A172 (cell line): ENCODE measurements at places on chromosomes 3 and 15. TPM values are rescaled to one million over a fixed set of nuclear protein-coding genes. Genes with fewer than 3 reads are reported as not detected.

DNA sequence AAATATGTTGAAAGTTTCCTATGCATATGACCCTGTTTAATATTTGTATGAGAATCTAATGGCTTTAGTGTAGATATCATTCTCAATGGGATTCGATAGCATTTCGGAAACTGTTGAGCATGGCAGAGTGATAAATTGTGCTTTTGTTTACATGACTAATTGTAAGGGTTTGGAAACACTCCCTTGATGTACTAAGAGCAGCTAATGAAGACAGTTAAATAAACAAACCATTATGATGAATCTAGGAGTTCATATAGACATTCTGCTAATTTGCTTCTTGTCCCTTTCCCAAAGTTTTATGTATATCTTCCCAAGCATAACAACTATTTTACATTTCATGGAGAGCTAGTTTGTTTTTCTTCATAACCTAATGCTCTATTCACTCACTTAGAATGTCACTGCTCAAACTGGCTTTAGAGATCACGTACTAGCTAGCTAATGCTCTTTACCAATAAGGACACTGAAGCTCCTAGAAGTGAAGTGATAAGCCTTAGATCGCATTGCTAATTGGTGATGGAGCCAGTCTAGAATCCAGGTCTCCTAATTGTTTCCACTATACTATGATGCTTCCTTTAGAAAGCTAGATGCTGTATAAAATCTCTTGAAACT, 140.8 kb downstream of the TP63 start:
- peak; percentile 14 for DNase-seq

DNA sequence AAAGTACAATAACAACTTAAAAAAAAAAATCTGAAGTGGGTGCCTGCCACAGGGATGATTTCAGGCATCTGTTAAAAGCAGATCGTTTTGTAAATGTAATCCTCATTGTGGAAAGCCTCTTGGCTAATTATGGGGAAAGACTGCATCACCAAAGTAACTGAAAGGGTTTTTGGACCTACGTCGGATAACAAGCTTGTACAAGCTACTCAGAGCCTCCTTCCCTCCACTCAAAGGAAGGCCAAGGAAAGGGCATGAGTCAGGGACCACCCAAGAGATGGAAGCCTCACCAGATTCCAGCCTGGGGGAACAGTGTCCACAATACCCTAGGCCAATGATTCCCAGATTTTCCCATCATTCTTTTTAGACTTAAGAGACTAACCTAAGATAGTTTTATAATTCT, 84.3 kb downstream of the ATP1B3 start:
- DNase-seq, result peak; percentile 28

- no peak for DNase-seq
Measured at GRCh38 chr15:83094583-83094982, 12.9 kb upstream of the TM6SF1 start.

DNA sequence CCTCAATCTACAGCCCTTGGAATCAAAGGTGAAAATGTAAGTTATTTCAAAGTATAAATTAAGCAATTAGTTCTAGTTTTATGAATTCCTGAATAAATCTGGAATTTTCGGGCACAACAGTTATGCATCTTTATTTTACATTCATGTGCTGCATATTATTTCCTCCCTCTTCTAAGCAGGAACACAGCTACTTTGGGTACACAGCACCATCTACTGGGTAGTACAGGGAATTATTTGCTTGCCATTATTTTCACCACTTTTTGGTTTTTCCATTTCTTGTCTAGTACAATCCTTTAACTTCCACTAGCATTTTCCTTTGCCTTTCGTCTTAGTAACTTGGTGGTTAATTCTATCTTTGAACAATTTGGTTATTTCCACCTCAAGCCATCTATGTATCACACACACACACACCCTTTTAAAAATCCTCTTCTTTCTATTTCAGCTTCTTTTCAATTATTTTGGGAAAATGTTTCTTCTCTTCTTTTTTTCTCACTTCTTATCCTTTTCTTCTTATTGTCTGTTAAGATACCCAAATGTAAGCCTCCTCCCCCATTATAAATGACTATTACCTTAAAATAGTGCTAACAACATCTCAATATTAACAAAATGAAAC, 451.0 kb downstream of the MFSD1 start:
- DNase-seq, result peak; percentile 74

DNA sequence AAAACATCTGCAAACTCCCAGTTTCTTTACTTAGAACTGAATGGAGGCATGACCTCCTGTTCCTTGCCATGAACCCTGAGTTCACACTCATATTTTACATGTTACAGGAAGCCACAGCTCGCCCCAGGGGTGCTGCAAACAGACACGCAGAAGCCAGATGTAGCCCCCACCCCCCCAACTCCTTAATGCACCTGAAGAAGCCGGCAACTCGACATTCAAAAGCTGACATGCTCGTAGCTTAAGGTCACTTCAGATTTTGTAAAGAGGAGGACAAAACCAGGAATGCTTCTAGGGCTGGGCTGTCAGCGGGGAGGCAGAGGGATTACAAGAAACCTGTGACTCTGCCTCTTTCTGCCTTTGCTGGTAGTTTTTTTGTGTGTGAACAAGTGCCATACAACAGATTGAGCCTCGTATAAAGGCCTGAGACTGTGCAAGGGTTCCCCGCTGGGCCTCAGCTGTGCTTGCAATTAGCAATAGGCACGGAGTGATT, 42.0 kb upstream of the FEZF2 start:
- no peak for DNase-seq

DNA sequence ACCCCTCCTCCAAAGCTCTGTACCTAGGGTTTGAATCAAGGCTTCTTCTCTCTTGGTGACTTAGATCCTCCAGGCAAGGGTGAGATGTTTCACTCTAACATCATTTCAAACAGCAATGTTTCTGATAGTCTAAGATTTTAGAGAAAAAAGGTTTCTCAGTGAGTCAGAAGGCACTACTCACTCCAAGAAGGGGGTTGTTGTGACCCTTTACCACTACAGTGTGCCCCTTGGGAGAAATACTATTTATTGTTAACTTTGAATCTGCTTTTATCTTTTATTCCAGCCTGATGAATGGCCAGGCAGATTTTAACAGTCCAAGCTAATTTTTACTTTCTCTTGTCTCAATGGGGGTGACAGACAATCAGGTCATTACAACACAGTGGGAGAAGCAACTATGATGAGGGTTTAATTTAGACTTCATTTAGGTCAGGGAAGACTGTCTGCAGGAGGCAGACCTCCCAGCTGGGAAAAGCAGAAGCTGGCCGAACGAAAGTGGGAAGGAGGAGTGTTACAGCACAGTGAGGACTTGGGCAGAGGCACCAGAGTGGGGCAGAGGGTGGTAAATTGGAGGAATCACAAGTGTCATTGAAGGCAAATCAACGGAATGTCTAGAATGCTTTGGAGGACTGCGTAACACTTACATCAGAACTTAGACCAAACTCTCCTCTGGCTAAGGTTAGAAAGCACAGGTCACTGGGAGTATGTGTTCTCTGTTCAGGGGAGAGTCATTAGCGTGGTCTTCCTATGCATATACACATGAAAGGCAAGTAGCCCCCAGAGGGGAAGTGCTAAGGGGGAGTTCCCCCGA, 21.2 kb downstream of the ZNF860 start:
- no peak for DNase-seq

DNA sequence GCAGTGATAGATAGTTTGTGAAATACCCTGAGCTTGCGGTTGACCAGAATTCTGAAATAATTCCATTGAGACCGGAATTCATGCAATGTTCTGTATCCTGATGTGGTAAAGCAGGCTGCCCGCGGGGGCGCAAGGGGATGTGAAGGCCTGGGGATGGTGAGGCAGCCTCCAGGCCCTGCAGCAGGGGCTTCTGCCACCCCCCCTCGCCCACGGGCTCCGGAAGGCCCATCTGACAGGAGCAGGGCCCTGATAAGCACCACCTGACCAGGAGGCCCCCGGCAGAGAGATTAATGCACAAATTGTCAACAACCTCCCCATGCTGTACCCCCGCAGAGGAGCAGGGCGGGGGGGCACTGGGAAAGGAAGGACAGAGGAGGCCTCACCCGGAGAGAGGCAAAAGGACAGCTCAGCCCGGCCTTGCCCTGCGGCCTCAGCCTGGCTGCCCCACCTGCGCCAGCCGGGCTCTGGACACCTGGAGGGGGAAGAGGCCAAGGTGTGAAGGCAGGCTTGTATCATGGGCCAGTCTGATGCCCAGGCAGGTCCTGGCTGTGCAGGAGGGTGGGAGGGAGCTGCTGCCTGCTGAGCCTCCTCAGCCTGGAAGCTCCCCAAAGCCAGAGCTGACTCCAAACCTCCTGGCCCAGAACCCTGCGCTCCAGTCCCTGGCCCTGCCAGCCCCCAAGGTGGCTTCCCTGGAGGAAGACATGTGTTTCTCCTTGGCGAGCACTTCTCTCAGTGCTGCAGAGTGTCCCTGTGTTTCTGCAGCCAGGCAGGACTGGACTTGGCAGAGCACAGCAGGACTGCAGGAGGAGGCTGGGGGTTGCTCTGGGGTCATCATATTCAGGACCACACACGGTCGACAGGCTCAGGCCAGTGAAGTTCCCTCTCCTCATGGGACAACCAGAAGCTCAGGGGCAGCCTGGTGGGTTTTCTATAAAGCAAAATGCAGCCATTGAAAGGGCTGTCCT, 46.5 kb downstream of the RPN1 start:
- no peak for DNase-seq

- DNase-seq, result no peak
Measured at GRCh38 chr3:41288785-41289184, 89.5 kb downstream of the CTNNB1 start.

Gene CDHR4
- not detected in 2 replicates for total RNA-seq

Gene HGD
- 0.07 TPM in 1 of 2 replicates, not detected in the other for total RNA-seq

Gene CNTN3
- total RNA-seq, result not detected in 2 replicates

Gene GABRR3
- total RNA-seq, result not detected in 2 replicates
